HS-5 (cell line): ENCODE measurements at places on chromosomes 7 and 10.

GRCh38 chr7:148598351-148598750 lies 7.8 kb downstream of the C7orf33 start:
- DNase-seq: no peak

GRCh38 chr7:24786941-24787340 lies 29.7 kb upstream of the GSDME start:
- DNase-seq: peak; percentile 96

- no peak for DNase-seq
These were observed 2.1 kb downstream of the ABI1 start for GRCh38 chr10:26858707-26859034.

DNA sequence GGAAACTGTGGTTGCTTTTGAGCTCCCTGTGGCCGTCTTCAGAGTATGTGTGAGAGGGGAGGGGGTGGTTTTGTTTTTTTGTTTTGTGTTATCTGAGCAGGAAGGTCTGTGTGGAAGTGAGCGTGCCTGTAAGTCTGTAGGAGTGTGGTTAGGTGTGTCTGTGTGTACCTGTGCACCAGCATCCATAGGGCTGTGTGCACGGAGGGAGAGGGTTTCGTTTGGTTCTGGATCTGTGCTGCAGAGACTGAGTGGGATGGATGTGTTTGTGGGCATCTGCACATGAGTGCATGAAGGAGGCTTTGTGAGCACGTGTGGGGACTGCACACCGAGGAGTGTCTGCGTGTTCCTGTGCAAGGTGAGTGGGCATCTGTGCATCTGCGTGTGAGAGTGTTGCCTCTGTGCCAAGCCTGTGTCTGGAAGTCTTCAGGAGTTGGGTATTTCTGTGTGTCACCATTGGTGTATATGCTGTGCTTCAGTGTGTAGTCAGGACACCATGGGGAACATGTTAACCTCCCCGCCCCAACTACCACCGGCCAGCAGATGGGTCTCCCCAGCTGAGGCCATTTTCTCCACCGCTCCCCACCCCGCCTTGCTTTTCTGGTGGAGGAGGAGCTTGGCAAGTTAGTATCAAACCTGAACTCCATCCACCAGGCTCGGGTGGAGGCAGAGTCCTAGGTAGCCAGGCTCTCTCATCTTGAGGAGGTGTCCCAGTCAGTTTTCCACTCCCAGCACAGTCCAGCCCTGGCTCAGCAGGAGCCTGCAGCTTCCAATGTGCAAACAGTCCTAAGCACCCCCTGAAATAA lies 7.1 kb upstream of the TLX1 start:
- no peak for DNase-seq

DNA sequence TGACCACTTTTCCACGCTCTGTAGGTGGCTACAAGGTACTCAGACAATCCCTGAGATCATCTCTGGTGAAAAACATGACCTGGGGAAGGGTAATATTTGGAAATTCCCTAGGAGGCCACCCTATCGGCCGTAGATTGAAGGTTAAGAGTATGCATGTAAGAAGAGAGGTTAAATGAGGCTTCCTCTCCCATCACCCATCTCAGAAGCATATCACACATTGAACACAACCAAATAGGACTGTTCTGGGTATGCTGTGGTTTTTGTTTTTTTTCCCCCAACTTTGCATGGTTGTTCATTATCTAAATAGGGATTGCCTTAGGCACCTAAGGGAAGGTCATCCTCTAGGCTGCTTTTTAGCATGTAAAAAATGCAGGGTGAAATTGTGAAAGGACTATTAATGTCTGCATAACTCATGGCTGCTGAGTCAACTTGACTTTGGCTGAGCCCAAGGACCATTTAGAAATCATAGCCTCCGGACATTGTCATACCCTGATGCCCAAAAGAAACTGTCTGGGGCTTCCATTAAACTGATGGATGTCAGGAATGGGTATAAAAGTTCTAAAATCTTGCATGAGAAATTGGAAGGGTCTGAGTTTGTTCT lies 24.7 kb upstream of the ST8SIA6 start:
- DNase-seq: no peak

DNA sequence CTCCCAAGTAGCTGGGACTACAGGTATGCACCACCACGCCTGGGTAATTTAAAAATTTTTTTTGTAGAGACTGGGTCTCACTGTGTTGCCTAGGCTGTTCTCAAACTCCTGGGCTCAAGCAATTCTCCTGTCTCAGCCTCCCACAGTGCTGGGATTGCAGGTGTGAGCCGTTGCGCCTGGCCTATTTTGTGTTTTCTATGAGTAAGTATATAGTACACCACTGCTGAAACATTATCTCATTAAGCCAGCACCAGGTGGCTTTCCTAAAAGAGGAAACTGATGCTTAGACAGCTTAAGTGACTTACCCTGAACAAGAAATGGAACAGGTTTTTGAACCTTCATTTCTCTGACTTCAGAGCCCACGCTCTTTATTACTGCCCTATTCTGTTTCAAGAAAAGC lies 7.8 kb upstream of the PTPN12 start:
- DNase-seq: no peak

GRCh38 chr7:119712886-119713462 lies 560.0 kb upstream of the KCND2 start:
- no peak for DNase-seq

DNA sequence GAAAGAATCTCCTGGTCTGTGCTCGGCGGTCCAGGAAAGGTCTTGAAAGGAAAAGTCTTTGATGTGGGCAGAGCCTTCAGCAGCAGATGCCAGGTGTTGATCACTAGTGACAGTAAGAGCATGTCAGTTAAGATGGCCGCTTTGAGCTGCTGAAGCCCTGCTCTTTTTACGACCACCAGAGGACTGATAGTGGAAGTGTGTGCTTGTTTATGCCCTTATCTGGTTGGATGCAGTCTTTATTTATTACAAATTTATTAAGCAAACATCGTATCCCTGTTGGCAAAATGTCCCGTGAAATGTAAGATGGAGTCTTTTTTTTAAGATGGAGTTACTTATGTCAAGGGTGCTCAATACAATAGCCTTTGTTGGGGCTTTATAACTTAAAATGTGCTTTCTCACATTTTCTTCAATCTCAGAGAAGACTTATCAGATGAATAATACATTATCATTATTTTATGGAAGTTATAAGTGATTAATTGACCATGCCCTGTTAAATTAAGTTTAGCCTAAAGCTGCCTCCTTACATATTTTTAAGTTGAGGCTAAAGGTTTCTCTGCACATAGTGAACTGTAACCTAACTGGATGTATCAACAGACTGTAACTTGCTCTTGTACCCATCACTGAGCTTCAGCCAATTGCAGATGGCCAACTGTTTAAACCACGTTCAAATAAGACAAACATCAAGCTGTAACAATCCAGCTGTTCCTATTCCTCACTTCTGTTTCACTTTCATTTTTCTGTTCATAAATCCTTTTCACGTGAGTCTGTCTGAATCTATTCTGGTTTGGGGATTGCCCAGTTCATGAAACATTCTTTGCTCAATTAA lies 97.4 kb upstream of the PIK3CG start:
- no peak for DNase-seq

DNA sequence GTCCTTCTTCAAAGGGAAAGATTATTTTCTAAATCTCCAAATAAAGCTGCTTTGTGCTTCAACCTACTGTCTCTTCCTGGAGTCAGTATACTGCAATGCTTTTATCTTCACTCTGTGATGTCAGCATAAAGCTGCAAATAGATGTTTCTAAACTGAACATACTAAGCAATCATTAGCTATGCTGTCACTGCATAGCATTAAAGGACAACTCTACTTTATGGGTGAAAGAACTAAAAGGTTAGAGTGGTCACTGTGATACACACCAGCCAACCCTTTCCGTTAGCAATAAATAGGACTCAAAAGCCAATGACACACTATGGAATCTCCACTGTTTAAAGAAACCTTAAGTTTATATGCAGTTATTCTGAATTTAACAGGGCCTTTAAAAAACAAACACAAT lies 1.8 kb downstream of the CCDC186 start:
- DNase-seq: no peak

GRCh38 chr10:72263613-72264241 lies 10.0 kb upstream of the DDIT4 start:
- DNase-seq: no peak

GRCh38 chr10:10685566-10685965 lies 332.1 kb upstream of the CELF2 start:
- no peak for DNase-seq

DNA sequence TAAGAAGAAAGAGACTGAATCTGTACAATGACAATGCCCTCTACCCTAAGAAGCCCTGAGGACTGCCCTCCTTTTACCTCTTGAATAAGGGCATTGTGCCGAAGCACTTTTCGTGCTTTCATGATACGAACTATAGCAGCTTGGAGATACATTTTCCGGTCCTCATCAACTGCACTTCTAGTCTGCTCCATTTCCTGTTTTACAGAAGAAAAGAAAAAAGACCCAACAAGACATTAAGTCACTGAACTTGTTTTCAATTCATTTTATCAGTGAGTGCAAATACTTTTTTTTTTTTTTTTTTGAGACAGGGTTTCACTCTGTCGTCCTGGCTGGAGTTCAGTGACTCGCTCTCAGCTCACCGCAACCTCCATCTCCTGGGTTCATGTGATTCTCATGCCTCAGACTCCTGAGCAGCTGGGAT lies 78.4 kb downstream of the CUL2 start:
- no peak for DNase-seq

- no peak for DNase-seq
These were observed 10.2 kb upstream of the SLC25A28 start for GRCh38 chr10:99630433-99630832.

GRCh38 chr7:117780832-117781231 lies 92.4 kb downstream of the CTTNBP2 start:
- DNase-seq: no peak

DNA sequence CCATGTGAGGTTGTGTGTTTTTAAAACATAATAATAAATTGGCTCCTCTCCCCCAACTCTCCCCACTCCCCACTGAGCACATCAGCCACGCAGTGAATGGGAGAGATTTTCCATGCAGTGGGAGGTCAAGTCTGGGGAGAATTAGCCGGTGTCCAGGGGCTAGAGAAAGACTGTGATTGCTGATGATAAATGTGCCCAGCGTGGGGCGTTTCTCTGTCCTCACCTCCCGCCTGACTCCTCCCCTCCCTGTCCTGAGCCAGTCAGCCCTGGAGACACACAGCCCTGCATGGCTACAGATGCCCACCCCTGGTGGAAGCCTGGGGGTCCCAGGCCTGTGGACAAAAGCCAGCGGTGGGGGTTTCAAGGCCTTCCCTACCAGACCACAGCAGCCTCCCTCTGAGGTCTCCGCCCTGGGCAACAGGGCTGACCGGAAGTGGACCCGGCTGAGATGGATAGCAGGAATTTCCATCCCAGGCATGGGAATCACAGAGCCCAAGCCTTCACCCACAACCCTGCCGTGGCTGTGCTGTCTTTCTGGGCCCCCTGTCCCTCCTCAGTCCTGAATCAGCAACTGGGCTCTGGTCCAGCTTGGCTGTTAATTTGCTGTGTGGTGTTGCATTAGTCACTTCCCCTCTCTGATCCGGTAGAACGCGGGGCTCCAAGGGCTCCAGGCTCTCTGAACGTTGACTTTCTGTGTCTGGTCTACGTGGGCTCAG lies 46.8 kb upstream of the SLC29A3 start:
- peak; percentile 23 for DNase-seq

DNA sequence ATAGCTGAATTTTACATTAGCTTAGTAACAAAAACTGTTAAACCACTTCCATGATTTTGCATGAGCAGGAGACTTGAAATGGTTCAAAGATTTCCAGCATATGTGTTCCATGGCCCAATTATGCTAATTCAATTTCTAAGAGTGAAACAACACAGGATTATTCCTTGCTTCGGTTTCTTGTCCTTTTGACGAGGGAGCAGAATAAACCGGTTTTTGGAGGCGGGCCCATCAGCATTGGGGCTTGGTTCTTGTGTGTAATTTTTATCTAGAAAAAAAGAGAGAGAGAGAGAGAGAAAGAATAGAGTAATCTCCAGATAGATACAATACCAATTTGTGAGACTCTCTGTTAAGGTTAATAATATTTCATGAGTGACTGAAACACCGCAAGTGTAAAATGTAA lies 159.5 kb upstream of the ETV1 start:
- no peak for DNase-seq

- no peak for DNase-seq
These were observed 88.1 kb upstream of the CUX1 start for GRCh38 chr7:101729241-101729883.

DNA sequence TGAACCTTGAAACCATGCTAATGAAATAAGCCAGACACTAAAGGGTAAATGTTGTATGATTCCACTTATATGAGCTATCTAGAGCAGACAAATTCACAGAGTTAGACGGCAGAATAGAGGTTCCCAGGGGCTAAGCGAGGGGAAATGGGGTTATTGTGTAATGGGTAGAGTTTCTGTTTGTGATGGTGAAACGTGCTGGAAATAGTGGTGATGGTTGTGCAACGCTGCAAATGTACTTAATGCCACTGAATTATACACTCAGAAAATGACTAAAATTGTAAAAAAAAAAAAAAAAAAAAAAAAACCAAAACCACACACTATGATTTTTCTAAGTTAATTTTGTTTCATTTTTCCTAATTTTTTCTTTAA lies 30.0 kb downstream of the SFXN4 start:
- DNase-seq: no peak

DNA sequence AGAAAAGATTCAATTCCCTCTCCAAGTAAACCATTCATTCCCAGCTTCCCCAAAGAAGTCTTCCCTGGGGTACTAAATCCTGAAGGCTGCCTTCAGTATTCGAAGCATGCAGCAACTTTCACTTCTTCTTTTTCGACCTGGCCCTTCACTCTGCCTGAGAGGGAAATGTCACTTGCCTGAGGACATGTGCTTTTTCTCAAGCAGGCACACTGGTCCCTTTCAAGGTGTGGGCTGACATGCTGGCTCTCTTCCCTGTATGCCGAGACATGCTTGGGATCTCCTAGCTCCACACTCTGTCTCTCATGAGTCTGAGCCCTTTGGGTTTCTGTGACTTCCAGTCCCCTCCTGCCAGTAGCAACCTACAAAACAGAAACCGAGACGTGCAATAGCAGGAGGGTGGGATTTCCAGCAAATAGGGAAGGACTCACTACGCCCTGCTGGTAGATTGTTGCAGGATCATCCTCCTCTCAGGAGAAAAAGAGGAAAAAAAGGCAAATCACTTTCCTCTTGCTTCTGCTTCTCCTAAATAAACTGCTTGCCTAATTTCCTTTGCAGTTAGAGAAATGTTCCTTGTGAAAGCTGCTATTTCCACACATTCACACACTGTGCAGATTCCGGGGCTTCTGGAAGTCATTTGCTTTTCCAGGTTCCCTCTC lies 33.5 kb downstream of the FIGNL1 start:
- no peak for DNase-seq

DNA sequence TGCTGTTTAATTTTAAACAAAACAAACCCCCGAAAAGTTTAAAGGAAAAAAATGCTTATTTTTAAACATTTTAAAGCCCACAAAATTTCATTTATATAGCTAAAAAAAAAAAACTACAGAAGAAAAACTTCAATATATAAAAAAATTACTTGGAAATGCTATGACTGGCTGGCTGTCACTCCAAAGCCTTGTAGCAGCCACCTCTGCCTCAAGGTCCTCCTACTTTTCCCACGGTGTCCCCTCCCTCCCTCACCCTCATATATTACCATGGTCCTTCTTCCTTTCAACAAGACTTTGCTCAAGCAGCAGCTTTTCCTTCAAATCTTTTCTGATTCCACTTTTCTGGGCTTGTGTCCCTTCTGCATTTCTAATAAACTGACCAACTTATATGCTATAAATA lies 122.0 kb downstream of the TPK1 start:
- DNase-seq: no peak
